Daoy (cell line): ENCODE measurements at places on chromosomes 16 and 17. TPM values are rescaled to one million over a fixed set of nuclear protein-coding genes. Genes with fewer than 3 reads are reported as not detected.

GRCh38 chr17:78923660-78924453 is 1.3 kb downstream of the TIMP2 start:
- peak; percentile 64 for DNase-seq

GRCh38 chr16:59684911-59685310 is 950.8 kb upstream of the GOT2 start:
- no peak for DNase-seq

DNA sequence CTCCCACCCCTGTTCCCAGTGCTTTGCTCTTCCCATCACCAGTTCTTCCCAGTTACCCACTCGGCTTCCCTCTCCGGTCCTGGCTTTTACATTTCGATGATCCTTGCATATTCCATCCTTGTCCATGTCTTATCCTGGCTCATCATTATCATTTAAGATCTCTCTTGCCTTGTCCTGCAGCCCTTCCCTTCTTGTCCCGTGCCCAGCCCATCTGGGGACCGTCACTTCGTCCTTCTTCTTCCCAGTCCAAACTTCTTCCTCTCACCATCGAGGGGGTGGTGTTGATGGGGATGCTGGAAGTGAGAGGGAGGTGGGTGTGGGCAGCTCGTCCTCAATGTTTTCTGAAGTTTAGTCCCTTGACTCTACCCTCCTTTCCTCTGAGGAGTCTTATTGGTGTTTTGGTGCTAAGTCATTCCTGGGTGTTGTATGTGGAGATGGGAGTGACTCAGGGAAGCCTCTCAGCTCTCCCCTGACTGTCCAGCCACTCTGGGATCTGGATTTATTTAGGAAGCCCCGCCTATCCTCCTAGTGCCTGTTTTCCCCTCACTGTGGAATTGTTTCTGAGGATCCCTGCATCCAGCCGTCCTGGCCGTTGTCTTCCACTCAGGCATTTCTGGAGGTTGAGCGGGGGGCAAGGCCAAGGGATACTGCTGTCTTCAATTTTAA is 975 bp downstream of the SNX29 start:
- DNase-seq, result peak; percentile 63

DNA sequence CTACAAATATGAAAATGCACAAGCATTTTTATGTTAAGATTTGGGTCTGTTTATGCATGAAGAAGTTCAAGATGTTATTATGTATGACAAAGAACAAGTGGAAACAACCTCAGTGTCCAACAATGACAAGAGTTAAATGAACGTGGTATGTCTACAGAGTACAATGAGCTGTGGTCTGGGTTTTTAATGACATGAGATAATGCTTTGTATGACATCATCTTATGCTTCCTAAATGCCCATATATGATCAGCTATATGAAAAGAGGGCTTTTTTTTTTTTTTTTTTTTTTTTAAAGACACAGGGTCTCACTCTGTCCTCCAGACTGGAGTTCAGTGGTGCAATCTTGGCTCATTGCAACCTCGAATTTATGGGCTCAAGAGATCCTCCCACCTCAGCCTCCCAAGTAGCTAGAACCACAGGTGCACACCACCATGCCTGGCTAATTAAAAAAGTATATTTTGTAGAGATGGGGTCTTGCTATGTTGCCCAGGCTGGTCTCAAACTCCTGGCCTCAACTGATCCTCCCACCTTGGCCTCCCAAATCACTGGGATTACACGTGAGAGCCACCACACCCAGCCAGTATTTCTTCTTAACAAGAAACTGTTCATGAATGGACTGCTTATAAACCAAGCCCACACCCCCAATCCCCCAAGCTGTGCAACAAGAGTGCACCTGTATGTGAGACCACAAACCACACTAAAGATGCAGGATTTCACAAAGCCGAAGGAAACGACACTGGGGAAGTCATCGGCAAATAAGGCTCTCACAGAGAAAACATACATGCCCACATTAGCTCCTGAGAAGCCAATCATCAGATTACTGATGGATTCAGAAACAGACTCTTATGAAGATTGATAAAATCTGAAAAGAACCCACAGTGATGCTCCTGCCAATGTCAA is 114.5 kb downstream of the CPPED1 start:
- DNase-seq, result no peak

DNA sequence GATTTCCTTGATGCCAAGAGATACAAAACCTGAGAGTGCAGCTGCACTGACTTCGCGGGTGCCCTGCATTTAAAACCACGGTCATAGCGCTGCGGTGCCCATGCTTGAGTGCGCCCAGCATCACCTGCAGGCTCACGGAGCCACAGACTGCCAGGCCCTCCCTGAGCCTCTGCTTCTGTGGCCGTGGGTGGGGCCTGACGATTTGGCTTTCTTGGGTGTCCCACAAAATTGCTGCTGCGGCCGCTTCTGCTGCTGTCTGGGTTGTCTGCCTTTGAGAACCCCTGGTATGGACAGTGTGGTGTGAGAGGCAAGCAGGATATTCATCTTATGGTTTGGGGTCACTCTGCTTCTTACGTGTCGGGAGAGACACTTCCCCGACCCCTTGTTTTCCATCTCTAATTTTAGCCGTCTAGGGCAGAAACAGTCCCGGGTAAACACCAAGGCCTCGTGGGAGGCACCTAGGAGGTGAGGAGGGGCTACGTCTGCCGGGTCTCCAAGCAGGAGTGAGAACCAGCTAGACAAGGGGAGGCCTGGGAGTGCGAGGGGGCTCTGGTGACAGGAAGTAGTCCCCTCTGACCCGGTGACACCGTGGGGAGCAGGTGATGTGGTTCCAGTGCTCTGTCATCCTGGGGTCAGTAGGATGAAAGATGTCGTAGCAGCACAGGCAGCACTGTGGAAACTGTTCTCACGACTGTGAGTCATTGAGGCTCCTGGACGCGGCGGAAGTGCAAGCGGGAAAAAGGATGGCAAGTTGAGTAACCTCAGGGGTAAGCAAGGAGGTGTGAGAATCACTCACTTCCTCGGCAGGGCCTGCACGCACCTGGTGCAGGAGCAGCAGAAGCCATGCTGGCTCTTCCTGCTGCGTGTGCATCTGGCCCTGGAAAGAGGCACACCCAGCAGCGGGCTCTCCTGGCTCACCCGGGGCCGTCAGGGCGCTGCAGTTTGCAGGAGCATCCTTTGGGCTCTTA is 176.3 kb downstream of the RPTOR start:
- peak; percentile 88 for DNase-seq

Gene KCNAB3
- total RNA-seq, result 0.29 and 2.5 TPM in 2 replicates

DNA sequence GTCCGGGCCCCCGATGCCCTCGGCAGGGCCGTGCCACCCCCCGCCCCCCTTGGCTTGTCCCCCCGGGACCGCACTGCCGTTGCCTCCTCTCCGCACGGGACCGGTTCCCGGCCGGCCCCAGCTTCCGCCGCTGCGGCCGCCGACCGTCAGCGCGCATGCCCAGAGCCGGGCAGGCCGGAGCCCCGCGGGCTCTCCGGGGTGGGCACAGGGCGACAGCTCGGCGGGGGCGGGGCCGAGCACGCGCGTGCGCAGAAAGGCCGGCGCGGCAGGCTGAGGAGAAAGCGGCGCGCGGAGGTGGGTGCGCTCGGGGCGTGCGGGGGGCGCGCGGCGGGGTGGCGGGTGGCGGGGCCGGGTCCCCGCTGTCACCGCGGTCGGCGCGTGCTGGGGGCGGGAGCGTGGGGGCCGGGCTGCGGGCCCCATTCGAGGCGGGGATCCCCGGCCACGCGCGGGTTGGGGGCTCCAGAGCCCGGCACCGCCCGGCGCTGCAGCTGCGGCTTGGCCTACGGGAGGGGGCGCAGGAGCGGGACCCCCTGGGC is at the start of gene TBC1D24:
Gene TBC1D24 (plus strand): TSS at position 251 of the 536 bp plus-strand sequence. CDS start 21,022 bp downstream, outside the sequence.
- peak; percentile 90 for DNase-seq

DNA sequence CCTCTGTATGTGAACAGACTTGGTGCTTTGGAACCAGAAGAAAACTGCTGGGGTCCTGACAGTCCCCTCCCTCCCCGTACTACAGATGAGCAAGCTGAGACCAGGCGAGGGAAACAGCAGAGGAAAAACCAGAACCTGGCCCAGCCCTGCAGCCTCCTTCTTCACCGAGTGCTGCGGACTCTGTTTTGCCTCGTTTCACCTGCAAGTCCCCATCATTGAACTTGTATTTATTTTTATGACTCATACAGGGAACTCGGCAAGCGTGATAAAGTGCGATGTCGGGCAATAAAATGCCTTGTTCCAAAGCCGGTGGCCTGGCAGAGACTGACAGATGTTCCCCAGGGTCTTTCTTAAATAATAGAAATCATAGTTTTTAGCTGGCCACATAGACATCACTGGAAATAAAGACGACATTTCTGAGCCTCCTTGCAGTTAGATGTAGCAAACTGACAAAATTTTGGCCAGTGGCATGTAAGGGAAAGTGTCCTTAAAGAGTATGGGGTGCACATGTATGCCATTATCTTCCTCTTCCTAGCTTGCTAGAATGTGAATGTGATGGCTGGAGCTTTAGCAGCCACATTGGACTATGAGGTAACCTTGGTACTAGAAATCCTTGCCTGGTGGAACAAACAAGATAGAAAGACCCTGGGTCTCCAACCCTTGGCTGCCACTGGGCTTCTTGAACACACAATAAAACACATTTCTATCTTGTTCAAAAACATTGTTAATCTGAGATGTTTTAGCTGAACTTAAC is 128.6 kb downstream of the IRF8 start:
- DNase-seq, result no peak

DNA sequence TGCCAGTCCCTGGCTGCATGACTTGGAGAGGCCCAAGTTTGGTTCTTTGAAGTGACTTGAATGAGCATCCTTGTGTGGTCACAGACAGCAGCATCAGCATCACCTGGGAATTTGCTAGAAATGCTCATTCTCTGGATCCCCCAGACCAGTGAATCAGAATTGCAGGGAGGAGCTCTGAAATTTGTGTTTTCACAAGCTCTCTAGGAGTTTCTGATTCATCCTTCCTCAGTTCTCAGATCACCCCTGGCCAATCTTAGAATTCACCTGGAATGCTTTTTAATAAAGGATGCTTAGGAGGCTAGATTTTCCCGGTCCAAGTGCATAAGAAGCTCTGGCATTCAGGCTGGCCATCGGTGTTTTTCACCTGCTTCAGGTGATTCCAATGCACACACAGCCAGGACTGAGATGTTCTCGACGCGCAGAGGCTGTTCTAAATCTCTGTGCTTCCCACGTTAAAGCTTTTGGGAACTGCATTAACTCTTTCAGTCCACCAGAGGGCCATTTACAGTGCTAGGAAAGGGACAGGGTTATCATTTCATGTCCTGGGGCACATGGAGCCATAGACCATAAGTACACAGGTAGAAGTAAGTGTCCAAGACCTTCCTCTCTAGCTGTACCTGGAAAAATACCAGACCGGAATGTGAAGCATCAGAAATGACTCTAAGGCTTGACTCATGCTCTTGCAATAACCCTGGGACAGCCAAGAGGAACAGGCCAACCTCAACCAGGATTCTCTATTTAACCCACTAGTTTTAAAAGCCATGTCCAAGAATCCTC is 85.7 kb upstream of the XYLT1 start:
- DNase-seq, result no peak

DNA sequence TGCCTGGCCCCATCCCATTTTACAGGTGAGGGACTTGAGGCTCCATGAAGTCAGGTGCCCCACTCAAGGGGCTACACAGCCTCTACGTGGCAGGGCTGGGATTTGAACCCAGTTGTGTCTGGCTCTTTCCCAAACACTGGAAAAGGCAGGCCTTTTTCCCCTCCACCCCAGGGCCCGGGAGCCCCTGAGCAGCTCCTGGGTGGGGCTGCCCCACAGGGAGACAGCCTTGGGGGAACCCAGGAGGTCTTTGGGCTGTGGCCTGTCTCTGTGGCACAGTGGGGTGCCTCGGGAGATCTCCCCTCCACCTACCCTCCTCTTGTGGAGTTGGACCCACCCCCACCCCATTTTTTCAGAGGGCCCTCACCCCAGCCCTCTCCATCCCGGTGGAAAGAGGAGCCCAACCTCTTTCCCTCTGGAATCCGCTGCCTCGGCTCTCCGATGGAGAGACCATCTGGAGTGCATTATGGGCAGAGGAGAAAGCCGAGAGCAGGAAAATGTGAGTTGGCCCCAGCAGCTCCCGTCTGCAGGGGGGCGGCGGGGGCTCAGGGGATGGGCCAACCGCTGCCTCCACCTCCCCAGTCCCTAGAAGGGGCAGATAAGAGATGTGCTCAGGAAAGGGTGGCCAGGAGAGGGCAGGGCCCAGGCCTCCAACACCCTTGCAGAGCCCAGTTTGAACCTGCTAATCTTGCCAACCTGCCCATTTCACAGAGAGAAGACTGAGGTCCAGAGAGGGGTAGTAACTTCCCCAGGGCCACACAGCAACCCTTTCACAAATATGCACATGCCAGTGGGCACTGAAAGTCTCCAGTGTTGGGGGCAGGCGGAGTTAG is 15.4 kb upstream of the TMEM92 start:
- DNase-seq, result no peak

GRCh38 chr16:35391328-35391727 is 1931.9 kb downstream of the TP53TG3F start:
- peak; percentile 21 for DNase-seq

DNA sequence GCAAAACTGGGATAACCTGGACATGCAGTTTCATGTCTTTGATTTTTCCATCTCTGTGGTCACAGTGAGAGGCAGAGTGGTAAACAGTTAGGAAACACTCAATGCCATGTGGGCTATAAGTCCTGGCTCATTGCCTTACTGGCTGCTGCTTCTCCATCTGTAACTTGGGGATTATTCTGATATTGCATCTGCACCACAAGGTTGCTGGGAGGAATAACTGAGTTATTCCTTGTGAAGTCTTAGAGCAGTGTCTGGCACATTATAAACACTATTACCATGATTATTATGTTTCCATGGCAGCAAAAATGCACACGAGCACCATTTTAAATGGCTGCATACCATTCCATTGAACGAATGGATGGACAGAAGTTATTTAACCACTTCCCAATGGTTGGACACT is 111.7 kb upstream of the CDH5 start:
- no peak for DNase-seq

GRCh38 chr17:46928467-46929261 is 5.7 kb downstream of the GOSR2 start:
- DNase-seq, result no peak

DNA sequence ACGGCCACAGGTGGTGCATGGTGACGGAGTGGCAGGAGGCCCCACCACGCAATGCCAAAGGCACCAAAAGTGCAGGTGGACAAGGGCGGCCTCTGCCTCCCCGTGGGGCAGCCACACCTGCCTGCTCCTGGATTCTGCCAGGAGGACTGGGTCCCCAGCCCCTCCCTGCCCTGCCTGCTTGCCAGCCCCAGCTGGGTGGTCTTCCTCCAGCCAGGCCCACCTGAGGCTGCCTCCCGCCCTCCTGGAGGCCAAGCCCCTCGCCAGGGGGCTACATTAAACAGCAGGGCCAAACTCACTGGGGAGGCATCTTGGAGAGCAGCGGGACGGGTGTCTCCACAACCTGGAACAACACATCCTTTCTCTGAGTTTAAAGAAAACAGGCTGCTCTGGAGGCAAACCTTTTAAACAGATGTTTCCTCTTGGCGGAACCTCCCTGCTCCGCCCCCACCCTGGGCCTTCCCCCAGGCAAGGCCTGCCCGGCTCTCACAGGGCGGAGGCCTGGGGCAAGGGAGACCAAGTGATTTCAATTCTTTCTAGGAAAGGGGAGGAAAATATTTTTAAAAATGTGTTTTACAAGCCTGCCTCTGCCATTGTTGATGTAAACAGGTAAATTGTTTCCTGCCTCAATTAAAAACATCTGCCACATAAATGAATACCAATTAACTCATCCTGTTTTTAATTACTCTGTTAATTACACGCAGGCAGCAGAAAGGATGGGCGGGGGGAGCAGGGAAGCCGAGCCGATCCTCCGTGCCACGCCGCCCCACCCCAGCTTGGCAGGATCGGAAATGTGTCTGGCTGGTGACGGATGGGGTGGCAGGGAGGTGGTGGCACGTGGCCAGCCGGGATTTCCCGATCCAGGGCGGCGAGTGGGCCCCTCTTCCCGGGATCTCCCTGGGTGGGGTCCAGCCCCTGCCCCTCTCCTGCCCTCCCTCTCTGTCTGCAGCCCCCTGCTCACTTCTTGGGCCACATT is 54.4 kb upstream of the PABPN1L start:
- DNase-seq, result peak; percentile 65
